Aortic smooth muscle cell (primary cell): ENCODE measurements at places on chromosomes 11 and 22. TPM values are rescaled to one million over a fixed set of nuclear protein-coding genes. Genes with fewer than 3 reads are reported as not detected.

The SCGB1C1 gene
- total RNA-seq, result not detected in 2 replicates

The GSTT2B gene
- 0.79 and 1.2 TPM in 2 replicates for total RNA-seq

The RELA gene
- 20.2 and 20.7 TPM in 2 replicates for total RNA-seq

The NCR3LG1 gene
- 5.2 and 6.6 TPM in 2 replicates for total RNA-seq

The CLCF1 gene
- total RNA-seq, result 4.7 and 7.7 TPM in 2 replicates

The ANKK1 gene
- total RNA-seq, result 0.06 TPM in 1 of 2 replicates, not detected in the other

The SPI1 gene
- total RNA-seq, result not detected in 2 replicates

The CYB5R2 gene
- 4.0 and 4.6 TPM in 2 replicates for total RNA-seq

The RFPL1 gene
- total RNA-seq, result not detected in 2 replicates

The MS4A12 gene
- total RNA-seq, result not detected in 2 replicates

The TMEM25 gene
- total RNA-seq, result 4.6 and 8.0 TPM in 2 replicates

The C11orf65 gene
- 0.62 and 1.2 TPM in 2 replicates for total RNA-seq

The NELL1 gene
- total RNA-seq, result not detected in 2 replicates

The DDX17 gene
- total RNA-seq, result 385 and 404 TPM in 2 replicates

The ANGPTL5 gene
- total RNA-seq, result 0.25 and 0.92 TPM in 2 replicates

The DKK3 gene
- total RNA-seq, result 237 and 396 TPM in 2 replicates

The PGR gene
- total RNA-seq, result 1.1 and 2.1 TPM in 2 replicates

The THYN1 gene
- total RNA-seq, result 60.6 and 68.7 TPM in 2 replicates

The MFNG gene
- total RNA-seq, result 0.93 and 2.4 TPM in 2 replicates

The NEFH gene
- total RNA-seq, result 0.25 and 0.26 TPM in 2 replicates

The PANX3 gene
- not detected in 2 replicates for total RNA-seq

The EXPH5 gene
- total RNA-seq, result 0.19 and 0.53 TPM in 2 replicates

The ART1 gene
- total RNA-seq, result not detected in 2 replicates

The ACTN3 gene
- 0.06 TPM in 1 of 2 replicates, not detected in the other for total RNA-seq

The SCN2B gene
- total RNA-seq, result not detected in 2 replicates

The GSTP1 gene
- 1,013 and 1,126 TPM in 2 replicates for total RNA-seq
